Stimulated activated CD4-positive, alpha-beta T cell treated with anti-CD3 and anti-CD28 coated beads, Interleukin-12 subunit alpha, Interleukin-12 subunit beta, amount 100 ng/mL, for 48 hours (primary cell): ENCODE measurements at places on chromosomes 11 and 22.

- DNase-seq = no peak
Observed at GRCh38 chr11:78282821-78283220, 94.1 kb downstream of the USP35 start.

- DNase-seq = no peak
Observed at GRCh38 chr22:47601666-47602065, 839.2 kb downstream of the TBC1D22A start.

DNA sequence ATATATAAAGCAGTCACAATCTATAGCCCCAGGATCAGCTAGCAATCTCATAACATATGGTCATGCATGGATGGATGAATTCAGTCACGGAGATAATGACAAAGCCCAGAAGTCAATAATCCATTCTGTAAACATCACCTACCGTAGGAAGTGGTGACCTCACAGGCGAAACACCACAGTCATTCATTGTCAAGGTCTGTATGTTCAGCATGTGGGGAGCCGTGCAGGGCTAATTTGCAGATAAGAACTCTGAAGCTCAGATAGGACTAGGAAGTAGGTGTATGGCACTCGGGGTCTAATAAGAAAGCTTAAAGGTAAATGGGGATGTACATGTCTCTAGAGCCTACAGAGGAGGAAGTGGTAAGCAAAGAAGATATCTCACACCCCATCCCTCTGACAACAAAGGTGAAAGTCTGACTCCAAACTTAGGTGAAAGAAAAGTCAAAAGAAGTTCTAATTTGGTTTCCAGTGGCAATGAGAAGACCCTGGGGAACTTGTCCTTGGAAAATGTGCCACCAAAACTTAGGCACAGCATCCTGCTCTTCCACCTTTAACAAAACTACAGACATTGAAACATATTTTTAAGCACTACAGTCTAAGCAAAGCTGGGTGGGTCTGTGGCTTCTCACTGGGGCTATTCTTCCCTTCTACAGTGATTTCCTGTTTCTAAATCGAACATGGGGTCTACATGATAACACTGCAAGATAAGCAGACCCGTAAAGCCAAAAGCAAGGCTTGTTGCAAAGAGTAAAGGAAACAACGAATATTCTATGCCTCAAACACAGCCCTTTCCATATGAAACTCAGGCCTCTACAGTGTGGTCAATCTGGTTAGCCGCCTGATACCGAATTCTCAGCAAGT lies 5.2 kb downstream of the CRTAM start:
- DNase-seq = no peak

- DNase-seq = no peak
Observed at GRCh38 chr22:40430991-40431390, 60.6 kb downstream of the SGSM3 start.

DNA sequence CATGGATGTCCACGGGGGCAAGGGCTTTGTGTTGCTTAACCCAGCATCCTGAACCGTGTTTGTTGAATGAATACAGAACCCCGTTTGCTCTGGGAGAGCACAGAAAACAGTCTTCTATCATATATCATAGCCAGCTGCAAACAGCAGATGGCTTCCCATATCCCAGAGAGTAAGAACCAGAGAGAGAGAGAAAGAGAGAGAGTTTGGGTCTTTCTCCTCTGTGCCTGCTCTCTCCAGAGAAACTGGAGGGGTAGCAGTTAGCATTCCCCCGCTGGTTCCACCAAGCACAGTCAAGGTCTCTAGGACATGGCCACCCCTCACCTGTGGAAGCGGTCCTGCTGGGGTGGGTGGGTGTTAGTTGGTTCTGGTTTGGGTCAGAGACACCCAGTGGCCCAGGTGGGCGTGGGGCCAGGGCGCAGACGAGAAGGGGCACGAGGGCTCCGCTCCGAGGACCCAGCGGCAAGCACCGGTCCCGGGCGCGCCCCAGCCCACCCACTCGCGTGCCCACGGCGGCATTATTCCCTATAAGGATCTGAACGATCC lies 440 bp upstream of the TIMP3 start:
- DNase-seq = no peak
